ENCODE measurements at places on chromosomes 1 and 21. TPM values are rescaled to one million over a fixed set of nuclear protein-coding genes. Genes with fewer than 3 reads are reported as not detected.

- DNase-seq: no peak
Measured at GRCh38 chr21:40923407-40923806, 76.4 kb upstream of the DSCAM start.

- DNase-seq: peak; percentile 92
Measured at GRCh38 chr1:155226188-155226909, 17.9 kb downstream of the MTX1 start.

- no peak for DNase-seq
Measured at GRCh38 chr1:93848350-93848883, 30.6 kb downstream of the DNTTIP2 start.

- no peak for DNase-seq
Measured at GRCh38 chr1:31152181-31152795, 86.8 kb upstream of the PUM1 start.

- no peak for DNase-seq
Measured at GRCh38 chr1:13930151-13930550, 230.2 kb downstream of the PRDM2 start.

DNA sequence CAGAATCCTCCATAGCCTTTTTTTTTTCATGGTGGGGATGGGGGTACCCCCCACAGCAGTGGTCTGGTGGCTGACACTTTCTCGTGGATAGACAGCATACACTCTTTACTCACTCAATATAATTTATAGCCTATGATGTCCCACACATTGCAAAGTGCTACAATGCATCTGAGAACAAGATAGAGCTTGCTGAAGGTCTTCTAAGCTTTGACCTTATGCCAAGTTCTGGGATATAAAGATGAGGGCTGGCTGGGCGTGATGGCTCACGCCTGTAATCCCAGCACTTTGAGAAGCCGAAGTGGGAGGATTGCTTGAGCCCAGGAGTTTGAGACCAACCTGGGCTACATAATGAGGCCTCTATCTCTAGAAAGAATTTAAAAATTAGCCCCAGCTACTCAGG lies 78.0 kb downstream of the MPZL1 start:
- no peak for DNase-seq

The AMY2A gene
- 6.9 TPM for total RNA-seq

GRCh38 chr1:36652011-36652410 lies 169.3 kb upstream of the CSF3R start:
- no peak for DNase-seq

DNA sequence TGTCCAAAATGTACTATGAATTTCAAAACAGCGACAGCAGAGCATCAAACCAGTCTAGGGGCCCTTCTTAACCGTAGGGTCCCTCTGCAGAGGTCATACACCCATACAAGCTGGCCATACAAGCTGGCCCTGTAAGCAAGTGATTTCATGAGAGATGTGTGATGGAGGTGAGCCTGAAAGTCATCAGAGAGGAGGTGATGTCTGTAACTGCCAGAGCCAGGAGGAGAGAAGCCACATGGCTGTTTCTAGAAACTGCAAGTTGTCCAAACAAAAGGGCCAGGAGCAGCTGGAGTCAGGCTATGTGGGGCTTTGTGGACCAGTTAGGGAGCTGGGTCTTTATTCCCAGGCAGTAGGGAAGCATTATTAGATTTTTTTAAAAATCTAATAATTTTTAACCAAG lies 14.8 kb upstream of the SERINC2 start:
- no peak for DNase-seq

DNA sequence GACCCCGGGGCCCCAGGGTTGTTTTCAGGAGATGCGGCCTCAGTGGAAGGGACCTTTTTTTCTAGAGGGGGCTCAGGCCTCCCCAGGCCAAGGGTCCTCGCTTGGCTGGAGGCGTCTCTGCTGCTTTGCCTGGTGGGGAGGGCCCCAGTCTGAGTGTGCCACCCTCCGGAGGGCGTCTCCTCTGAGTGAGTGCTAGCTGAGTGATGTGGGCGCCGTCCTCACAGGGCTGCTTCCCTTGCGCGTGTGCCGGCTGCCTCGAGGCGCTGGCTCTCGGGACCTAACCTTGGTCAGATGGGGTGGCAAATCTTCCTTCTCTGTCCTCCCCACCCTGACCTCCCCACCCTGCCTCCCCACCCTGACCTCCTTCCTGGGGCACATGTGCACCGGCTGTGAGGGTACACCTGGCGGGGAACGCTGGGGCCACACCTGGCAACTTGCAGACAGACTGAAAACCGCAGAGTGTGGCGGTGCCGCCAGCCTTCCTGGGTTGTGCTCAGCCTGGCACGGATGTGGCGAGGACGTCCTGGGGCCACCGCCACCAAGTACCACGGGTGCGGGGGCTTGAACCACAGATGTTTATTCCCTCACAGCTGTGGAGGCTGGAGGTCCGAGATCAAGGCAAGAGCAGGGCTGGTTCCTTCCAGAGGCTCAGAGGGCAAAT lies 93.0 kb upstream of the TTC34 start:
- DNase-seq: no peak

DNA sequence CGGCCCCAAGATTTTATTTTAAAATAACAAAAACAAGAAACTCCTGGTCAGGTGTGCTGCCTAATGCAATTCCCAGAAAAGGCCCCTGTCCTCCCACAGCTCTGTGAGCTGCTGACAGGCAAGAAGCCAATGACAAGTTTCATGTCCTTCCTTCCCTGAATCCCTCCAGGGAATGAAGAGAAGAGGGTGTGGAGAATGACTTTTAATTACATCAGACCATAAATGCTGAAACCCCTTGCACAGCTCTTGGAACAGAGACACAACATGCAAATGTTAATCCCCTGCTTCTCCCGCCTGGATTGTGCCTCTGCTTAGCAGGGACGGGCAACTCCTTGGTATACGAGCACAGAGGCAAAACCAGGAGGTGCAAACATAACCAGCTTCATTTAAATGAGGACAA lies 228.1 kb upstream of the CAMK1G start:
- no peak for DNase-seq

DNA sequence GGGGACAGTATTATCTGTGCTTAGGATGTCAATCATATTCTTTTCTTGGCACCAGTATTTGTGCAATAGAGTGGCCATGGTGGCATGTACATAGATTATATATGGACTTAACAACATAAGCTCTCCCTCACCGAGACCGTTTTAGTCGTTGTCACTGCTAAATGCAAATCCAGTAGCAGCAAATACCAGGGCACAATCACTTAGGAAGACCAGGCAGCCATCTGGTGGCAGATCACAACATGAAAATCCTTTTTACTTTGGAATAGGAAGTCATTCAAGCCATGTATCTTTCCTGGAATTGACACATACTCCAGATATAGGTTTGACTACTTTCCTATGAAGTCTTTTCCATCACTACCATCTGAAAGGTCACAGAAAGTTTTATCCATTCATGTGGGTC lies 53.2 kb upstream of the C1orf87 start:
- no peak for DNase-seq

The NEGR1 gene
- total RNA-seq: 1.3 TPM

DNA sequence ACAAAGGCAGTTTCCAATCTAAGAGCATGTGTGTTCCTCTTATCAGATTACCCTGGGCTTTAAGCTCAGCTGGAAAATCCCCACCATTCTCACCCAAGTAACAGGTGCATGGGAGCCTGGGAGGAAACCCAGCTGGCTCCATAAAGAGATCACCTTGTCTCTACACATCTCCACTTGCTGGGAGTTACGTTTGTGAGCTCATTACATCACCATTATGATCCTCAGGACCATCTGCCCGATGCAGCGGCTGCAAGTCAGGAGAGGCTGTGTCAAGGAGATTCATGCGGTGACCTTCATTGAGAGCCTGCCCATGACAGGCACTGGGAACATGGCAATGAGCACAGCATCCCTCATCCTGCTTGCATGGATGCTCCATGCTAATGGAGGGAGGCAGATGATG lies 618.0 kb downstream of the NPHP4 start:
- DNase-seq: no peak

GRCh38 chr1:61081144-61081685 lies 1.1 kb upstream of the NFIA start:
- no peak for DNase-seq

DNA sequence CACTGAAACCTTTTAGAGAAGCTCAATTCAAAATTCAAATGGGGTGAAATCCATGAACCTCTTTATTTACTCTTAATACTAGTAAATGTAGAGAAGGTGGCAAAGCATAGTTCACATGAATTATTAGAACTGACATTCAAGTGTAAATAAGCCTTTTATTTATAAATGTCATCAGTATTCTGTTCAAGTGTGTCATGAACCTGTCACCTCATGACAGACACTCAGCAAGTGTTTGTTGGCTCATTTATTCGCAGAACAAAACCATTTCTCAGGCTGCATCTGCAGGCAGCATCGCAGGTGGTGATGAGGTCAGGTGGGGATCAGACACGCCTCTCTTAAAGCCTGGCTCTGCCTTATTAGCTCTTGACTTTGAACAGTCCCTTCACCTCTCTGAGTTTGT lies 116.6 kb downstream of the SETD4 start:
- DNase-seq: no peak

DNA sequence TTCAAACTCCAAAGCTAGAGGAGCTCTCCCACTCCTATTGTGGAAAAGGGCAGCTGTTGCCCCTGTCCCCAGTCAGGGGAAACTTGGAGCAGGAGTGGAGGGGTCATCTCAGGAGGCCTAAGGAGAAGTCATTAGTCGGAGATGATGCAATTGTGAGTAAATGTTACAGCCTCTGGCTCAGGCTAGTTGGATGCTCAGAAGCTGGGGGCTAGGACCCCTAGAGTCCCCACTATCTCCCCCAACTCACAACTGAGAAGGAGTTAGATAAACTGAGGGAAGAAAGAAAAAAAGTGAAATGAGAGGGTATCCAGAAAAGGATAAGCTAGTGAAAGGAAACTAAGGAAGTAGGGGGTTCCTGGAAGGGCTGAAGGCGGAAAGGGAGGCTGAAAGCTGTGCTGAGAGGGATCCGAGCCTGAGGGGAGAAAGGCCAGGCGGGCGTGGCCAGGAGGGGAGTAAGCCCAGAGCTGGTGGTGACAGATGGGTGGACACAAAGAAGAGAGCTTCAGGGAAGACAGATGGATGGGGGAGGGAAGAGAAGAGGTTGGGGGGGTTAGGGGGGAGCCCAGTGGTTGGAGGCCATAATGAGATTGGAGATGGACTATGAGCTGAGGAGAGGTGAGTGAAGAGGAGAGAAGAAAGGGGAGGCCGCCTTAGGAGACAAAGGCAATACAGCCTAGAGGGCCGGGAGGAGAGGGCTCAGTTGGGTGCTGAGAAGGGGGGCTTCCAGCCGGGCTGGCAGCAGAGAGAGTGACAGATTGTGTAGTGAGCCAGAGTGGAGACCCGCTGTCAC lies 4.5 kb upstream of the NHLH1 start:
- DNase-seq: no peak

GRCh38 chr1:195965036-195965435 lies 643.2 kb downstream of the KCNT2 start:
- no peak for DNase-seq

The WNT3A gene
- total RNA-seq: not detected

GRCh38 chr1:232831895-232832294 lies 26.7 kb downstream of the MAP10 start:
- DNase-seq: no peak

The ACTA1 gene
- not detected for total RNA-seq

DNA sequence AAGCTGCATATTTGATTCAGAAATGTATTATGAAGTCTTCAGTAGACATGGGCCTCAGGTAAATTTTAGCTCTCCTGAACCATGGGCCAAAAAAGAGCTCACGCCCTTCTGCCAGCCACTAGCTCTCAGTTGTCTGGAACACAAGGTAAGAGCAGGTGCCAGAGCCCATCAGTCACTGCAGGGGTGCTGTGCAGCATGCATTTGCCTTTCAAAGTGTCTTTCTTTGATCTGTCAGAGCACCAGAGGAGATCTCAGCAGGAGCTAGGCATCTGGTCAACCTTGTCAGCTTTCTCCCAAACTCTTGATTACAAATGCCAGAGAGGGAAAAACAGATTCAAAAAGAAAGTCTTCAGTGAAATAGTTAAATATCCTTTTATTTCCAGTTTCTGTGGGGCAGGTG lies 332.3 kb downstream of the COL11A1 start:
- no peak for DNase-seq

The LRRC7 gene
- total RNA-seq: not detected

DNA sequence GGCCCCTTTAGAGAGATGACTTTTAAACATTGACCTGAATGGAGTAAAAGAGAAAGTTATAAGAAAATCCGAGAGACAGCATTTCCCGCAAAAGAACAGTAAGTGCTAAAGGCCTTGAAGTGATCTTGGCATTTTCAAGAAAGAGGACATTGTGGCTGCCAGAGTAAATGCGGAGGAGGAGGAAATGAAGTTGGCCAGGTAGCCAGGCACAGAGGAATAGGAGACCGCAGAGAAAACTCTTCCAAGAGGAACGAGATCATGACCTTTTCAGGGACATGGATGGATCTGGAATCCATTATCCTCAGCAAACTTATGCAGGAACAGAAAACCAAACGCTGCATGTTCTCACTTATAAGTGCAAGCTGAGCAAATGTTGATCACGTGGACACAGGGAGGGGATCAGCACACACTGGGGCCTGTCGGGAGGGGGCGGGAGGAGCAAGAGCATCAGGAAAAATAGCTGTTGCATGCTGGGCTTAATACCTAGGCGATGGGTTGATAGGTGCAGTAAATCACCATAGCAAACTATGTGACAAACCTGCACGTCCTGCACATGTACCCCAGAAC lies 49.7 kb downstream of the EEIG2 start:
- no peak for DNase-seq

- DNase-seq: no peak
Measured at GRCh38 chr21:35533893-35534292, 484.8 kb upstream of the RUNX1 start.

The ITLN2 gene
- total RNA-seq: not detected

- no peak for DNase-seq
Measured at GRCh38 chr1:23696335-23696989, 4.9 kb downstream of the RPL11 start.

DNA sequence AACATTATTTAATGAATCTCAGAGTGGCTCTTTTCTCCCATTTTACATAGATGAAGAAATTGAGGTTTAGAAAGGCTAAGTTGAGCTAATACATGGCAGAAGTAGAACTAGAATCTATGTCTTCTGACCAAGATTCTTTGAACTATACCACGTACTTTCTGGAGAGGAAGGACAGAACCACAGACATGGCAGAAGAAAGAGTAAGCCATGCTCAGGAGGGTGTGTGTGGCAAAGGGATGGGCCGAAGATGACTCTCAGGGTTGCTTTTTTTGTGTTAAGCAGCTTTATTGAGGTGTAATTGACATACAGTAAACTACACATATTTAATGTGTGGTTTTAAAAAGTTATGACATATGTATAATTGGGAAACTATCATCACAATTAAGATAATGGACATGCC lies 69.5 kb downstream of the PEX14 start:
- DNase-seq: no peak

- DNase-seq: no peak
Measured at GRCh38 chr1:240086726-240087125, 5.0 kb upstream of the FMN2 start.

GRCh38 chr1:24190983-24191461 lies 3.9 kb upstream of the IFNLR1 start:
- no peak for DNase-seq
